ENCODE measurements at places on chromosomes 16 and 17.
A peak's percentile ranks its signal among the peaks of the same experiment; 100 is the strongest.

- DNase-seq, result no peak
Observed at GRCh38 chr17:77027271-77027889, 113.4 kb upstream of the SEC14L1 start.

- no peak for DNase-seq
Observed at GRCh38 chr16:15747937-15748336, 97.9 kb downstream of the NDE1 start.

- no peak for DNase-seq
Observed at GRCh38 chr17:77594416-77595209, 363.9 kb upstream of the TNRC6C start.

GRCh38 chr17:75289832-75290337 is 652 bp upstream of the SLC25A19 start:
- DNase-seq, result peak; percentile 39

DNA sequence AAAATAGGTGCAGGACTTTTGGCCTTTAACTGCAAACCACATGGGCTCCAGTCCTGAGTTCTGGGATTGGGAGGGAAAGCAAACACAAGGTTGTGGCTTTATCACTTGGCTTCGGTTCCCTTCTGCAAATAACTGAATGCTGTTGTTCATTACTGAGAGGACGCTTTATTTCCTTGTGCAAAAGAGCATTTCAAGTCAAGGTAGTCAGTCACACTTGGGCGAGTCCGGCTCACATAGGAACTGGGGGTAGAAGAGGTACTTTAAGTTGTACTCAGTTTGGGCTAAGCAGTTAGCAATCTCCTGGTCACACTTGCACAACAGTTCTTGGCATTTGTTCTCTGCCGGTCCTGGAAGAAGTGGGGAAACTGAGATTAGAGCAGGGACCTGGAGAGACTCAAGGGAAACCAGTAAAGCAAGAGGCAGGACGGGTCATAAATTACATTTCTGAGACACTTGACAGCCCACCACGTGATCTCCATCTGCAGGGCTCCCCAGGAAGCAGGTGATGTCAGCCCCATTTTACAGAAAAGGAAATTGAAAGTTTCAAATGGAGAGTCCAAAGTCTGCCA is 21.6 kb downstream of the PLA2G10 start:
- no peak for DNase-seq

GRCh38 chr17:28544402-28545140 is 7.9 kb downstream of the UNC119 start:
- DNase-seq, result no peak

- DNase-seq, result no peak
Observed at GRCh38 chr16:26530584-26531289, 536.0 kb upstream of the C16orf82 start.

DNA sequence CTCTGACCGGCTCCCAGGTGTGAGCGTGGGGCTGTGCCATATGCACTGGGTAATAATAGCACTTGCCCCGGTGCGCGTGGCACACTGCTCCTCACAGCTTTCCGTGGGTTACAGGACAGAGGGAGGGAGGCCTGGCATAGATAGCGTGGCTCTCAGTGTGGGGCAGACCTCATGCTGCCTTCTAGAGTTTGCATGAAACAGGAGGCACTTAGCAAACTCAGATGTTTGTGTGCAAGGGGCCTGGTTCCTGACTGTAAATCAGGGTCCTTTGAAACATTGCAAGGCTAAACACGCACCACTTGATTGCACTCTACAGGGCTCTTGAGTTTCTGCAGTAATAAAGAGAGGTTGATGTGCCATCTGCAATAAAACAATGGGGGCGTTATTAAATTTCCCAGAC is 101.7 kb downstream of the RPTOR start:
- DNase-seq, result no peak

DNA sequence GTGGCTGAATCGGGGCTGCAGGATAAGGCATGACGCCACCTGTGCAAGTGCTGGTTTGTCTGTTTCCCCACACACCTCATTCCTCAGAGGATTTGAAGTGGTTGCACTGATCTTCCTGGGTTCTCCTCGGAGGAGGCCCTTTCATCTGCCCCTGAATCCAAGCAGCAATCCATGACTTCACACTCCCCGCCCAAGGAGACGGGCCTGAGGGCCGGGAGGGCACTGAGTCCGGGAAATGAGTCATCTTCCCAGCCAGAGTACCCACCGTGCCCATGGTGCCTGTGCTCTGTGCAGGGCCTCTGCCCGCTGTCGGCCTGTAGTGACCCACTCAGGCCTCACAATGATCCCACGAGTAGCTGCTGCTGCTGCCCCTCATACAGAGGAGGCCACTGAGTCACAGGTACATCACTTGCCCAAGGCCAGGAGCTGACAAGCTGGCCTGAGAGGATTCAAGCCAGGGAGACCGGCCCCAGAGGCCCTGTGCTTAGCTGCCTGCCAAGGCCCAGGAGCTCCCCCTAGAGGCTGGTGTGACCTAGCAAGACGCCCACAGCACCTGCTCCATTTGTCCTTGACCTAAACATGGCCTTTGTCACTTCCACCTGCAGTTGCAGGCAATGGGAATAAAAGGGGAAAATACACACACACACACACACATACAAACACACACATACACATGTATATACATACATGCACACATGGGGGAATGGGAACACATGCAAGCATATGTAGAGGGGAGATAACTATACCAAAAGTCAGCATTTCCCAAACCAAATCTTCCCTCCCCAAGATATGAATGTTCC is 240.0 kb downstream of the C16orf95 start:
- DNase-seq, result no peak

DNA sequence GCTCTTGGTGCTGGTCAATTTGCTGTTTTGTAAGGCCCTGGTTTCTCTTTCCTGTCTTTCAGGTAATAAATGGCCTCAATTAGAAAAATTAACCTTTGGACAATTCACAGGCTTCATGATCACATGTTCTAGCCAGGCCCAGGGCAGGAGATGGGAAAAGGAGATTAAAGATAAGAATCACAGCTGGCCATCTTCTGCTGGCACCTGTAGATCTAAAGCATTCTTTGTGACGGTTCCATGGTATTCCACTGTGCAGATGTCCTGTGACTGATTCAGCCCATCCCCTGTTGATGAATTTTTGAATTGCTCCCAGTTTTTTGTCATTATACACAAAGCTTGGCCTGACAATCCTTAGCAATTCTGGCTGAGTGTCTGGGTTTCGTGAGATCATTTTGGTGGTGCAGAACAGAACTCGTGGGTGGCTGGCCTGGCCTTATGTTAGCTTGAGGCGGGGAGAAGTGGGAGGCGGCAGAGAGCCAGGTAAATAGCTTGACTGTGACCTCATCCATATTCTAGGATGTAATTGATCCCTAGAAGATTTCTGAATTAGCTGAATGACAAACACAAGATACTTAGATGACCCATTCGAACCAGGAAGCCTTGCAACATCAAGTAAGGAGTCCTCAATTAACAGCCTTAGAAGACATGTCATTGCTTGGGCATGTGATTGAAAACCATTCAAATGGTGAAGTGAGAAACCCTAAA is 14.1 kb downstream of the TMC5 start:
- no peak for DNase-seq

- no peak for DNase-seq
Observed at GRCh38 chr17:50533720-50534148, 1.2 kb downstream of the EPN3 start.

GRCh38 chr17:64739316-64740058 is 77.4 kb upstream of the SMURF2 start:
- DNase-seq, result no peak

DNA sequence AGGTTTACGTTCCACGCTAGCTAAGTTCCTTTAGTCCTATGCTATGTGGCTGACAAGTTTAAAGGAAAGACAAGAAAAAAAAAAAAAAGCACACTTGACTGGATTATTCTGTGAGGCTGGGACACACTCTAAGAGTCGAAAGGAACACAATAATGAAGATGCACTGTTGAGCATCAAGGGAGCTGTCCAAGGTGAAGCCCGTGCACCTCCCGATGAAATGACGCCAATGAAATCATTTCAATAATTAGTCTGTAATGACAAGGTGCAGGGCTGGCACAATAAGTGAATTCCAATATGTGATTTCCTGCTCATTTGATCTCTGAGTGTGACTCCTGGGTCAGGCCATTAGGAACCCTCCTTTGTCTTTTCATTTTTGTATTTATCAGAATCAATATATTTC is 232.9 kb downstream of the CDH13 start:
- no peak for DNase-seq

DNA sequence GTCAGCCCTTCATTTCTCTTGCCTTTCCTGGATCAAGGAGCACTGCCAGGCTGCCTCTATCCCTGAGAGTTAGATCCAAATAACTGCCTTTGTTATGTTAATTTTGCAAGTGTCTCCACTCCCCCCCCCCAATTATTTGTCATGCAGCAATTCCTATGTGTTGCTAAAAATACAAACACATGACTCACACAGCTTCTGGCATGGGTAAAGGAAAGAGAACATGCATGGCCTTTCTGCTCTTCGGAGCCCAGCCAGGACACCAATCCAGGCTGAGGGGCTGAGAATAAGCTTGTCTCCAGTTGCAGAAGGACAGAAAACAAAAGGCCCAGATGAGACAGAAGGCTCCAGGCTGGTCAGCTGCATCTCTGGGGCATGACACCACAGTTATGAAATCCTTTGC is 148.0 kb upstream of the TNRC6C start:
- no peak for DNase-seq

GRCh38 chr16:4775005-4775404 is 8.0 kb upstream of the ZNF500 start:
- DNase-seq, result no peak

DNA sequence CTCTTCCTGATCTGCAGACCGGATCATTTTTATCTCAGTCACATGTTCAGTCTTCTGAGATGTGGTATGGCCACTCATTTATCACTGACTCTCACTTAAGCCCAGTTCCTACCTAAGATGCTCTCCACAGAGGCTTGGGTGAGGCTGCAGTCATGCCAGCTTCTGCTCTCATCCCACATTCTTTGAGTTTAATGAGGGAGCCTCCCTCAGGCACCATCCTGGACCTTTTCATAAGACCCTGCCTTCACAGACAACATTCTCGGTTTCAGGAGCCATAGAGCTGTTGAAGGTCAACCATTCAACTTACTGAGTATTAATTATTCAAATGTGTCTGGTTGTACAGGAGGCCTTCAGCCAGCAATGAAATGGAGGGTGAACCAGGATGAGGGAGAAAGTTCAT is 23.6 kb upstream of the HNF1B start:
- no peak for DNase-seq

GRCh38 chr16:50585331-50585776 is 37.2 kb downstream of the NKD1 start:
- no peak for DNase-seq

DNA sequence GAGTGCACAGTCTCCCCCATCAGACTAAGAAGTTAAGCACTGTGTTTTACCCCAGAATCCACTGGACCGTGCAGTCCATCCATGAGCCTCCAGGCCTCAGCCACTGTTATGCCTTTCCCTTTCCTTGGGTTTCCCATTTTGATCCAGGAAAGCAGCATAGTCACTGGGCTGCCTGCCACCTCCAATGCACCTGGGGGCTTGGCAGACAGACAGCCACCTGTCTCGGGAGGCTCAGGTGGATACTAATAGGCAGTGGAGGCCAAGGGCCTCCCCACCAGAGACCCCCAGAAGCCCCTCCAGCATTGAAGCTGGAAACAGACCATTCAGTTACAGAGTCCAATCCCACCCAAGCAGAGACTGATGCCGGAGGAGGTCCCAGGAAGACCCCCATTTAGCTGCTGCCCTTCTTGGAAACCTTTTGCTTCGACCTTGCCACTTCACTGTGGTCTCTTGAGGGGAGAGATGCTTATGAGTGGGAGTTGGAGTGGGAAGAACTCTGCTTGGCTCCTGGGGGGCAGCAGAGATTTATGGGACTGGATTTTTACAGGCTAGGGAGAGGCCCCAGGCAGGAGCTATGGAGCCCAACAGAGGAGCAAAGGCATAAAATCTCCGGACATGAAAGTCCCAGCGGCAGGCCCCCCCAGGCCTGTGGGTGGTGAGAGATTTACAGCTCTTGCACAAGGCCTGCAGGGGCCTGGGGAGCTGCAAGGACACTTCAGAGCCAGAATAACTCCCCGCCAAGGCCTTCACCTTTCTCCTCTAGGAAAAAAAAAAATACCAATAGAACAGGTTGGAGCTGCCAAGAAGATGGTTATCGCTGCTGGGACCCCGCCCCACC is 12.2 kb upstream of the SP2 start:
- no peak for DNase-seq

DNA sequence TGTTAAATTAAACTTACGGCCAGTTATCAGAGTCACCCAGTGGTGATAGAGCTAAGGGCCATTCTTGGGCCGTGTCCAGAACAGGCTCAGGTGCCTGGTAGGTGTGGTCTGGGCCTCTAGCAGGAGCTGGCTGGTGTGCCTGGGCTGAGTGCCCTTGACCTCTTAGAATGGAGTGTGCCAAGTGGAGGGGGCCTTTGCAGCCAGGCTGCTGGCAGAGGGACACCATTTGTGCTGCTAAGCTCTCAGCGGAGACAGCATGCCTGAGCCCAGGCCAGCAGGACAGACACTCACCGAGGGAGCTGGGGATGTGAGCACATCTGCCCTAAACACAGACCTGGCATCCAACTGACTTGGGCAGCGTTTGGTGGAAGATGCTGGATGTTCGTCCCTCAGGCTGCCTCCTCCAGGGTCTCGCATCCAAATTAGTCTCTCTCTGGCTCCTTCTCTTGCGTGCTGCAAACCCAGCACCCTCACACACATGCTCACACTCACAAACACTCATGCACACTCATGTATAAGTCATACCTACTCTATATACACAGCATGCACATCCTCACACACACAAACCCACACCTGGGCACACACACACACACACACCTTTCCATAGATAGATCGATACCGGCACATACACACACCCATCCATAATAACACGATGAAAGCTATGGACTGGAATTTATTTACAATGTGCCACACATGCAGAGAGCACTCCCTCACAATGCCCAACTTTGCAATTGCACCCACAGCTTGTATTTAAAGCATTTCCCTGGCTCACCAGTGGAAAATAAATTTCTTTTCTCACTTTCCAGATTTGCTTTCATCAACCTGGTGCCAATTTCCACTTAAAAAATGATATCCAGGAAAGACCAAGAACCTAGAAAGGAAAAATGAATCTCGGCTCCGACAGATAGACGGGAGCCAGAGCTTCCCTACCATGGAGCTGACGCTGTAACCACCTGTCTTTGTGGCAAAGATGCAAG is 33.6 kb upstream of the CDH5 start:
- DNase-seq, result no peak

DNA sequence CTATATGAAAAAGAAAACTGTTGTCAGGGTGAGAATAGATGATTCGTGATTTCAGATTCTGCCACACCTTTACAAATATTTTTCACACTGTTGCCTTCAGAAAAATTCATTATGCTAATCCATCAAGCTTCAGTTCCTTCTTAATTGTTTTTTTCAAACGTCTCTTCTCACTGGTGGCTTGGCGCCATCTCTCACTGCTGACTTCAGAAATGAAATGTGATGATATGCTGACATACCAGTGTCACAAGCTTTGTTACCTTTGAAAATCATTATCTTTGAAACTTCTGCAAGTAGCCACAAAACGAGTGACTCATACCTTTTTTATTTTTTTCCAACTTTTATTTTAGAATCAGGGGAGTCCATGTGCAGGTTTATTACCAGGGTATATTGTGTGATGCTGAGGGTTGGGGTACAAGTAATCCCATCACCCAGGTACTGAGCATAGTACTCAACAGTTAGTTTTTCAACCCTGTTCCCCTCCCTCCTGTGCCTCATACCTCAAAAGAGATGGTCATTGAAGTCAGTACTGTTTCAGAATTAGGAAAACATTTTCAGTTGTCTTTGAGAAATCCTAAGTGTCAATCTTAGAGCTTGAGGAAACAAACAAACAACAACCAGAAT is 14.0 kb upstream of the KRT222 start:
- no peak for DNase-seq

All from activated naive CD4-positive, alpha-beta T cell (primary cell).